Transverse colon (tissue), 4 donors: ENCODE measurements at places on chromosomes 2 and 18. TPM values are rescaled to one million over a fixed set of nuclear protein-coding genes. Genes with fewer than 3 reads are reported as not detected.

DNA sequence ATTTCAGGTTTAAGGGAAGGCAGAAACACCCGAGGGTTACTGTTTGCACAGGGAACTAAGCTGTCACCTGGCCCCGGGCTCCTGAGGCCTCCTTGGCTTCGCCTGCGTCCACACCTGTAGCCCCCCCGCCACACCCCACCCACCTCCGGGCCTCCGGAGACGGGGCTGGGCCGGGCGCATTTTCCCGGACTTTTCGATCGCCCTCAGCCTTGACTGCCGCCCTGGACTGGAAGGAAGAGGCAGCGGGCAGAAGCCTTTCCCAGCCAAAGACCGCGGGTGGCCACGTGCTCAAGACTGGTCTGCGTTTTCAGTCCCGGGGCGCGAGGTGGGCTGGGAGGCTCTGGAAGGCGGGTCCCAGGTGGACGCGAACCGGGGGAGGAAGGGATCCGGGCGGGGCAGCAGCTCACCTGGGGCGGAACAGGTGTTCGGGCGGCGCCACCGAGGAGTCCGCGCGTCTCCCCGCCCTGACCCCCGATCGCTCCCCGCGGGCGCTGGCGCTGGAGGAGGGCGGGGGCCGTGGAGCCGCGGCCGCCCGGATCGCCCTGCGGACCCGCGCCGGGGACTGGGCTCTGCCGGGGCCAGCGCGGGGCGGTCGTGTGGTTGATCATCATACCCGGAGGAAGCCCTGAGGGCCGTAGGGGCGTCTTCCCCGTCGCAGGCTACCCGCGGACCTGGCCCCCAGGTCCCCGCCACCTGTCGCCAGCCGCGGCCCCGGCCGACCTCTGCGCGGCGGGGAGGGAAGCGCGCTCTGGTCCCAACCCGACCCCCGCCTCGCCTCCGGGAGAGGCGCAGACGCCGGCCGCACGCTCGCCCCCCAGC is 3.2 kb downstream of the ID2 start:
- DNase-seq: peak; percentile 86

GRCh38 chr18:48292229-48292628 is 117.0 kb downstream of the ZBTB7C start:
- DNase-seq: no peak

DNA sequence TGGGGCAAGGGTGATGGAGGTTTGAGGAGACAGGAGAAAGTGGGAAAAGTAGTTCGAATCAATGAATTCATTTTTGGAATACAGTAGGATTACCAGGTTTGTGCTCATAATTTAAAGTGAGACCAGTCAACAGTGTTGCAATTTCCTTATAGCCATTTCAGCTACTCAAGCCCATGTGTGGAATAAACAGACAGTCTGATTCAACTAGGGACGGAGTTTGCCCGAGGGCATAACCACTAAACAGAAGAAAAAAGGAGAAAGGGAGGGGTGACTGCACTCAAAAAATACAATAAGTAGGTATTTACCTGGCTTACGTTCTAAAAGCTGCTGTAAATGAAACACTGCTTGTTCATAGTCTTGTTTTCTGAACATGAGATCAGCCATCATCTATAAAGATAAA is 55.2 kb downstream of the TTC21B start:
- no peak for DNase-seq

GRCh38 chr2:169613876-169614275 is 29.7 kb downstream of the PPIG start:
- DNase-seq: no peak

GRCh38 chr2:54081574-54081973 is 33.8 kb upstream of the ACYP2 start:
- no peak for DNase-seq

DNA sequence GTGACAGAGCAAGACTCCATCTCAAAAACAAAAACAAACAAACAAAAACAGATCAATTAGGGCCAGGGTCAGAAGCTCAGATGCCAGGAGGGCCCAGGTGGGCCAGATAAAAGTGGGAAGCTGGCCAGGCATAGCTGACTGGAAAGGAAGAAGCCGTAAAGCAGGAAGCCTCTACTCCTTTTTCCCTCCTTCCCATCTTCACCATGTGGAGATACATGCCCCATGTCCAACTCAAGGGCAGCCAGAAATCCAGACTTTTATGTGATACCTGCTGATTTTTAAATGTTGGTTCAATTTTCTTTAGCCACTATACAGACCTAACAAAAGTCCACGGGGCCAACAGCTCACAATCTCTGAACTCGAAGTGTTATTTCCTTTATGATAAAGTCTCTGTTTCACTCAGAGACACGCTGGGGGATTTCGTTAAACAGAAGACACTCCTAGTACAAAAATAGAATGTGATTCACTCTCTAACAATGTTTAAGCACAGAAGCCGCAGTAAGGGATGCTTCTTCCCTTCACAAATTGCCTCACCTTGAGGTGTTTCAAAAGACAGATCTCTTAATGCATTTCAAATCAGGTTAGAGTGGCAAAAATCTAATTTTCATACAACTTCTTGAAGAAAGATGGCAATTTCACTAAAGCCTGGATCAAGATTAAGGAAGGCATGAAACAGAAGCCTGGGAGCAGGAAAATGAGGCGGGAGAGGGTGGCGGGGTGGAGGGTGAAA is 14.0 kb downstream of the TMEM247 start:
- no peak for DNase-seq

- DNase-seq: no peak
These were observed 80.9 kb upstream of the ARHGAP28 start for GRCh38 chr18:6648581-6648980.

DNA sequence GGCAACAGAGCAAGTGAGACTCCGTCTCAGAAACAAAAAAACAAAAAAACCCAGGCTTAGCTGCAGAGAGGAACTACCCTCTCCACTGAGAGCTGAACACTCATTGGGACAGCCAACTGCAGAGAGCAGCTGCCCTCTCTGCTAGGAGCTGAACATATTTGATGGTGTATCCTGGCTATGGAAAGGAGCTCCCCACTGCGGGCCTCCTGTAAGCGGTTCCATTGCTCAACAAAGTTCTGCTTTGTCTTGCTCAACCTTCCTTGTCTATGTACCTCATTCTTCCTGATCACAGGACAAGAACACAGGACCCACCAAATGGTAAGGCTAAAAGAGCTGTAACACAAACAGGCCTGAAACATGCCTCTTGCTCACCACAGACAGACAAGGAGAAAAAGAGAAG is 246.3 kb upstream of the LRRTM4 start:
- DNase-seq: no peak

DNA sequence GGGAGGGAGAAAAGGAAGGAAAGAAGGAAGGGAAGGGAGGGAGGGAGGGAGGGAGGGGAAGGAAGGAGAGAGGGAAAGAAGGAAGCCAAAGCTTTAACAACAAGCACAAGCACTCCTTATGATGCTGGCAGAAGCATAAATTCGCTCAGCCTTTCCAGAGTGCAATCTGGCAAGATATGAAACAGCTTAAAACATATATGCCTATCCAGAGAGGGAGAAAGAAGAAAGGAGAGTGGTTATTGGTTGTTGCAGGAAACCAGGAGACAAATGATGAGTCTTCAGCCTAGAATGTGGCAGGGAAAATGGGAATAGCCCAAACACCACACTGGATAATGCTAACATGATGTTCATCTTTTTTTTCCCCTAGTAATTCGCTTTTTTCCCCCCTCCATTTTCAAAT is 64.0 kb downstream of the STPG4 start:
- DNase-seq: no peak

DNA sequence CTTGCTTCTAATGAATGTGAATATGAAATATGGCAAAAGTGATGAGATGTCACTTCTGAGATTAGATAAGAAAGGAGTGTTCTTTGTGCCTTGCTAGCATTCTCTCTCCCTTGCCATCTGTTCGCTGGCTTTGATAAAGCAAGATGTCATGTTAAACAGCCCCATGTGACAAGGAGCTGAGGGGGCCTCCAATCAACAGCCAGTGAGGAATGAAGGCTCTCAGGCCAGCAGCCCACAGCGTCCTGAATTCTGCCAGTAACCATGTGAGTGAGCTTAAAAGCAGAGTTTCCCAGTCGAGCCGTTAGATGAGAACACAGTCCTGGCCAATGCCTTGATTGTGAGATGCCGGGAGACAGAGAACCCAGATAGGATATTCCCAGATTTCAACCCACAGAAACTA is 198.8 kb downstream of the IRS1 start:
- no peak for DNase-seq

DNA sequence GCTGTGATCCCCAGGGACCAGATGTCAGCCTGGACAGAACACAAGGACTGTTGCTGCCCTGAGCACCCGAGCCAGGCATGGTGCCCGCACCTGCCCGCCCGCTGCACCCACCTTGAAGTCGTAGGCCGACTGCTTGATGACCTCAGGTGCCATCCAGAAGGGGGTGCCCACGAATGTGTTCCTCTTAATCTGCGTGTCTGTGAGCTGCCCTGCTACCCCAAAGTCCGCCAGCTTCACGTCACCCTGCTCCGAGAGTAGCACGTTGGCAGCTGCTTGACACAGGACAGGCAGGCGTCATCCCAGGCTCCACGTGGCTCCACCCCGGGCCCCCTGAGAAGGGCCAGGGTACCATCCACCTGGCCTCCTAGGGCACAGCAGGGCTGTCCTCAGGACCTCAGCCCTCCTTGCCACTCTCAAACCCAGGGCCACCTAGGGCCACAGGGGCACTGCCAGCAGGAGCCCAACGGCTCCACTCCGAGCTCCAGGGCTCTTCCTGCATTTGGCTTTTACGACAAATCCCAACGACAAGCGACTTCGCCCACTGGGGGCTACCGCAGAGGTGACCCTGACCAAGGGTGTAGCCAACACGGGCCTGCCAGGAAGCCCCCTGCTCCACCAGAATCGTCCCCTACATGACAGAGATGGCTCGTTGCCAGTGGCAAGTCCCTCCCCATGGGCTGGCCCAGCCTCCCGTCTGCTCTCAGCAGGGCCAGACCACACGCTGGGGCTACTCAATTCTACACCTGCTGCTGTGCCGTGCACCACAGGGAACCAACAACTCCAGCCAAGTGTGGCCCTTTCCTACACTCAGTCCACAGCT is 9.0 kb downstream of the STK25 start:
- DNase-seq: no peak

DNA sequence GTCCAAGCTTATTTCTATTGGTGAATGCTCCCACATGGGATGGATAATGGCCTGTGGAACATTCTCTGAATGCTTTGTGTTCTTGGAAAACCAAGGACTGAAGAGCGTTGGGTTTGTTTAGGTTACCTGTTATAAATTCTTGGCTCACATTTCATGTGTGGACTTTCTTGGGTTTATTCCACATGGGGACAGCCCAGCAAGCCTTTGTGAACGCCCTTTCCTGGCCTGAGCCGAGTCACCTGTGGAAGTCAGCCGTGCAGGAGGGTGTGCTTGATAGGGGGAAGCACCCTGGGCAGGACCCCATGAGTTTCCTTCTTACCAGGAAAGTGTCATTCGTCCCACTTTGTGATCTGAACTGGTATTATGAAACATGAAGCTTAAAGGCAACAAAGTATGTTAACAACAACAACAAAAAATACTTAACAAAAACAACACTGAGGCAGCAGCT is 4.1 kb downstream of the RAB31 start:
- no peak for DNase-seq

- no peak for DNase-seq
These were observed 221.5 kb upstream of the CDH2 start for GRCh38 chr18:28398471-28398870.

DNA sequence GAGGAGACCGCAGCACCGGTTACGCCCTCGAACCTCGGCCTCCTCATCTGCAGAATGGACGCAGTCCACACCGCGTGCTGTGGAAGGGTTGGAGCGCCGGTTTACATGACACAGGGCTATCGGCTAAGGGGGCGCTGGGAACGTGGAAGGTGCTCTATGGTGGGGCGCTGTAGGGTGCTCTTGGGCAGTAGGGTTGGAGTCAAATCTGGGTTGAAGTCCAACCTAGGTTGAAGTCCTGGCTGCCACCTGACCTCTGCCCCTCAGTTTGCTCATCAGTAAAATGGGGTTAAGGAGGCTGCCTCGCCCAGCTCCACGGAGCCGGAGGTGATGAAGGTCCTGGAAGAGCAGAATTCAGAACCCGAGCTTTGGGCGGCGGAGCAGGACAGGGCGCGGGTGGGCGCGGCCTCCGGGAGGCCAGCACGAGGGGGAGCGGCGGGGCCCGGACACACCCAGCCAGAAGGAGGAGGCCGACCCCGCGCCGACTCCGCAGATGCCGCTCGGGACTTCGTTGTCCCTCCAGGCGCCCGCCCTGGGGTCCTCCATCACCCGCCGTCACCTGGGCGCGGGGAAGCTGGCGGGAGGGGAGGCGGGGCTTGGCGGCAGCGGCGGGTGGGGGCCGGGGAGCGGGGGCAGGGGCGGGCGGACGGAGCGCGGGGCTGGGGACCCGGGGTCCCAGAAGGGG is 558 bp upstream of the GAREM2 start:
- DNase-seq: no peak

ARHGEF33 gene
- total RNA-seq: not detected

C2orf15 gene
- total RNA-seq: 3.7 TPM

LYG2 gene
- total RNA-seq: not detected

CPLX4 gene
- total RNA-seq: not detected

RNF125 gene
- total RNA-seq: 11.3 TPM

TUBA4B gene
- not detected for total RNA-seq

RAX gene
- not detected for total RNA-seq
